A375 (cell line): ENCODE measurements at places on chromosomes 3 and 15. TPM values are rescaled to one million over a fixed set of nuclear protein-coding genes. Genes with fewer than 3 reads are reported as not detected.

IQCF5 gene
- not detected in 2 replicates for total RNA-seq

SHC4 gene
- total RNA-seq: 10.2 and 12.2 TPM in 2 replicates

SLC9A9 gene
- total RNA-seq: 2.1 and 3.3 TPM in 2 replicates

MAP3K13 gene
- total RNA-seq: 7.1 and 8.2 TPM in 2 replicates

GCSAM gene
- not detected in 2 replicates for total RNA-seq

MITF gene
- total RNA-seq: 22.0 and 25.9 TPM in 2 replicates

RARRES1 gene
- not detected in 2 replicates for total RNA-seq

KLF15 gene
- 5.8 and 8.3 TPM in 2 replicates for total RNA-seq

ITPKA gene
- 1.8 and 1.9 TPM in 2 replicates for total RNA-seq

PSMD6 gene
- 158 and 174 TPM in 2 replicates for total RNA-seq

CCR9 gene
- not detected in 2 replicates for total RNA-seq

GSK3B gene
- 54.7 and 67.3 TPM in 2 replicates for total RNA-seq

NMB gene
- 24.9 and 33.5 TPM in 2 replicates for total RNA-seq

C3orf85 gene
- total RNA-seq: not detected in 2 replicates

IGSF11 gene
- total RNA-seq: 0.11 and 0.29 TPM in 2 replicates

AGBL1 gene
- not detected in 2 replicates for total RNA-seq

ZKSCAN7 gene
- not detected in 2 replicates for total RNA-seq

LMOD3 gene
- 0.04 TPM in 1 of 2 replicates, not detected in the other for total RNA-seq

TRPC1 gene
- 5.9 and 10.6 TPM in 2 replicates for total RNA-seq

ARL6IP5 gene
- 35.1 and 37.7 TPM in 2 replicates for total RNA-seq

CLDN18 gene
- total RNA-seq: not detected in 2 replicates

FBXO40 gene
- not detected in 2 replicates for total RNA-seq

TRAIP gene
- total RNA-seq: 11.6 and 16.4 TPM in 2 replicates

PAK6 gene
- total RNA-seq: 0.64 and 0.91 TPM in 2 replicates

HYAL1 gene
- total RNA-seq: 0.32 and 0.34 TPM in 2 replicates

SKOR1 gene
- total RNA-seq: 0.53 and 1.1 TPM in 2 replicates

ARGFX gene
- not detected in 2 replicates for total RNA-seq

MEX3B gene
- total RNA-seq: 1.3 and 1.8 TPM in 2 replicates

MTMR10 gene
- 15.6 and 16.8 TPM in 2 replicates for total RNA-seq

SLC22A13 gene
- 0.26 and 0.29 TPM in 2 replicates for total RNA-seq

NANOGP8 gene
- 0.64 TPM in 1 of 2 replicates, not detected in the other for total RNA-seq

SH2D7 gene
- not detected in 2 replicates for total RNA-seq

KLHL25 gene
- total RNA-seq: 4.4 and 12.1 TPM in 2 replicates

MME gene
- 7.6 and 9.4 TPM in 2 replicates for total RNA-seq

TNFSF10 gene
- total RNA-seq: not detected in 2 replicates

EFCAB12 gene
- 0.08 and 0.16 TPM in 2 replicates for total RNA-seq

KBTBD13 gene
- not detected in 2 replicates for total RNA-seq

TMEM44 gene
- total RNA-seq: 11.8 and 17.8 TPM in 2 replicates

CPEB1 gene
- 1.7 and 2.9 TPM in 2 replicates for total RNA-seq

SAMD7 gene
- total RNA-seq: not detected in 2 replicates

USP50 gene
- not detected in 2 replicates for total RNA-seq

CFAP100 gene
- total RNA-seq: not detected in 2 replicates

GASK1A gene
- total RNA-seq: not detected in 2 replicates

EIF5A2 gene
- 2.0 and 6.9 TPM in 2 replicates for total RNA-seq

SLC22A14 gene
- 0.29 TPM in 1 of 2 replicates, not detected in the other for total RNA-seq

EPHB3 gene
- total RNA-seq: 5.0 and 6.7 TPM in 2 replicates

CHAC1 gene
- total RNA-seq: 52.0 and 66.8 TPM in 2 replicates

RLBP1 gene
- total RNA-seq: 3.7 and 5.3 TPM in 2 replicates

ARHGAP11A gene
- total RNA-seq: 35.0 and 42.3 TPM in 2 replicates

VIPR1 gene
- total RNA-seq: 13.3 and 13.5 TPM in 2 replicates

RTP1 gene
- total RNA-seq: not detected in 2 replicates

CTXN2 gene
- total RNA-seq: not detected in 2 replicates

TSEN2 gene
- total RNA-seq: 33.2 and 33.9 TPM in 2 replicates

KPNA4 gene
- 18.6 and 22.6 TPM in 2 replicates for total RNA-seq

CD86 gene
- total RNA-seq: not detected in 2 replicates

PLSCR2 gene
- total RNA-seq: not detected in 2 replicates

MRPL47 gene
- 67.2 and 79.0 TPM in 2 replicates for total RNA-seq
